ENCODE measurements at places on chromosomes 7 and 10.

DNA sequence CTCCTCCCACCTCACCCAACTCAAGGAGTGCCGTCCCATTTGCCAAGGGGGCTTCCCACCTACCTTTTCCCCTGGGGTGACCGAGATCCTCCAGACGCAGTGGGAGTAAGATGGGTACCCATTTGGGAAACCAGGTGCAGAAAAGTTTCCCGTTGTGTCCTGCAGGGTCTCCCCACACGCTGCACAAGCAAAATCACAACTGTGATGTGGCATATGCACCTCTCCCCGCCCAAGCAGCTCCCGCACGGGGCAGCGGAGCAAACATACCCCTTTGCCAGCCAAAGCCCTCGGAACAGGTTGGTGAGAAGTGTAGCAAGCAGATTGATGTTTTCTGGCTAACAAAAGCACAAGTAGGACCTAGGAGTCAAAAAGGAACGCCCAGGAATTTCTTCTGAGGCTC is 51.5 kb upstream of the OPALIN start:
- no peak for DNase-seq

GRCh38 chr10:131017566-131018285 is 293.8 kb downstream of the TCERG1L start:
- no peak for DNase-seq

- DNase-seq: peak; percentile 61
Observed at GRCh38 chr7:101099969-101100781, 14.9 kb downstream of the TRIM56 start.

DNA sequence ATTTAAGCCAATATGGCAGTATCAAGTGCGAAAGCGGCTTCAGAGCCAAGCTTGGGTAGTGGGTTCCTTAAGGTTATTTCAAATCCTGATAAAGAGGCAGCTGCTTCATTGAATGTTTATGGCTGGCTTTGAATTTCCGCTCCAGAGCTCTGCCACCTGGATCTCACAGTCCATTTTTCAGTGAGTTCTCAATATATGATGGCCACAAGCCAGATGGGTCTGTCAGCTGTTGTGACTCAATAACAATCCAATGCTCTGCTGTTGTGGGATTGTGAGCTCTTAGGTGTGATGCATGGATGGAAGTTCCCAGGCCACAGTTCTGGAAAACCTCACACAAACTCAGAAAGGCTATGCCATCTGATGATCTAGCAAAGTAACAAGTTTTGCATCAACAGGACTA is 743.8 kb upstream of the LRRN3 start:
- DNase-seq: no peak

- no peak for DNase-seq
Observed at GRCh38 chr10:82377608-82378007, 502.6 kb downstream of the NRG3 start.

DNA sequence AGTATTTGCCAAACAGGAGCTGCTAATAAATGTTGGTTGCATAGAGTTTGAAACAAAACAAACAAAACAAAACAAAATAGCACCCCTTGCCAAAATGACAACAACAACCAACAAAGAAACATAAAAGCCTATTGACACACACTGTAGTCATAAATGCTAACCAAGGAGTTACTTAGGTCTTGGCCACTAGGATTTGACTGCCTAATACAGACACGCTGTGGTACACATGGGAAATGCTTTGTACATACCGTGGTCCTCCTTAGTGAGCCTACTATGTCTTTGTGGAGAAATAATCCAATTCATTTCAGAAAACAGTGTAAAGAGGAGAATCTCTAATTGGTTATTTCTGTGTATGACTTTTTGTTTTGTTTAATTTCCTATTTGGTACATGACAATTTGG is 53.2 kb upstream of the MTPN start:
- no peak for DNase-seq

GRCh38 chr10:72423426-72423825 is 68.7 kb upstream of the DNAJB12 start:
- DNase-seq: no peak

GRCh38 chr7:121623130-121623872 is 227.2 kb upstream of the FAM3C start:
- DNase-seq: no peak

- DNase-seq: no peak
Observed at GRCh38 chr7:129857313-129857712, 95.4 kb downstream of the UBE2H start.

- DNase-seq: no peak
Observed at GRCh38 chr7:110105840-110106239, 985.1 kb upstream of the LRRN3 start.

DNA sequence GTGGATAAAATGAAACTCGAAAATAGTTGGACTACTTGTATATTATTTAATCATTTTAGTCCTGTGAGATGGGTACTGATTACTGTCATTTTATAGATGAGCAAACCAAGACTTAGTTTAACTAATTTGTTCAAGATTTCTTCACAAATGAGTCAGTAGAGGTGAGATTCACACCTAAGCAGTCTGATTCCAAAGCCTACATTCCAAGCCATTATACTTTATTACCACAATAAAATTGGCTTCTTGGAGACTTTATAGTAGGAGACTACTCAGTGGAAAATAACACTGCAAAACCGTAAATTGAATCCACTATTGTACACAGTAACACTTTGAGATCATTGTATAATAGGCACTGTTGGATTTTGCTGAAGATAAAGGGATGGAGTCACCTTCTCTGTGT is 2.2 kb downstream of the PHTF2 start:
- no peak for DNase-seq

DNA sequence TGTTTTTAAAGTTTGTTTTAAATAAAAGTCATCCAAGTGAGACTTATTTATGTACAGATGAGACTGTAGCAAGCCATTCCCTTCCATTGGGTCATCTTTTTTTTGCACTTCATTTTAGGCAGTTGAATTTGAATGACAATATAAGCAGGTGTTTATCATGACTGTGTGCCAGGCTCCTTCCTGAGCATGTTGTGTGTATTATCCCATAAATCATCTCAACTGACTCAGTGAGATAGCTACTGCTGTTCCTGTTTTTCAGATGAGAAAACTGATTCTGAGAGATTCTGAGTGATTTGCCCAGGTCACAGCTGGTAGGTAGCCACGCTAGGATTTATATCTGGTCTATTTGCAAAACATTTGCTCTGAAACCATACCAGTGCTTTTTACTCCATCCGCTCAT is 11.7 kb downstream of the TMEM254 start:
- no peak for DNase-seq

GRCh38 chr10:31782701-31783100 is 145.9 kb downstream of the ARHGAP12 start:
- DNase-seq: no peak

DNA sequence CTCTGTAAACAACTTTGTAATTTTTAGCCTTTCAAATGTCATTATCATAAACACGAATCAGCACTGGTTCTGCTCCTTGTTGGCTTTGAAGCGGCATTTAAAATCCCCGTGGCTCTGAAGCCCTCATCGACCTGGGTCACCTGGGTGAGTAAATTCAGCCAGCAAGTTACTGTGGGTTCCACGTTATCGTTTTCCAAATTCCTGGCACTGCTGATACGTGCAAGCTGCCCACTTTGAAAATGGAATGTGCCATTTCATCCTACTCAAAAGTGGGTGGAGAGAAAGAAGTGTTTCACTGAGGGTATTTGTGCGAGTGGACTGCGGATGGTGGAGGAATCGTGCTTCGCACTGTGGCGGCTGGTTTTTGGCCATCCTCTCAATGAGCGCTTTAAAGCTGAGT is 281.7 kb downstream of the KLF6 start:
- no peak for DNase-seq

DNA sequence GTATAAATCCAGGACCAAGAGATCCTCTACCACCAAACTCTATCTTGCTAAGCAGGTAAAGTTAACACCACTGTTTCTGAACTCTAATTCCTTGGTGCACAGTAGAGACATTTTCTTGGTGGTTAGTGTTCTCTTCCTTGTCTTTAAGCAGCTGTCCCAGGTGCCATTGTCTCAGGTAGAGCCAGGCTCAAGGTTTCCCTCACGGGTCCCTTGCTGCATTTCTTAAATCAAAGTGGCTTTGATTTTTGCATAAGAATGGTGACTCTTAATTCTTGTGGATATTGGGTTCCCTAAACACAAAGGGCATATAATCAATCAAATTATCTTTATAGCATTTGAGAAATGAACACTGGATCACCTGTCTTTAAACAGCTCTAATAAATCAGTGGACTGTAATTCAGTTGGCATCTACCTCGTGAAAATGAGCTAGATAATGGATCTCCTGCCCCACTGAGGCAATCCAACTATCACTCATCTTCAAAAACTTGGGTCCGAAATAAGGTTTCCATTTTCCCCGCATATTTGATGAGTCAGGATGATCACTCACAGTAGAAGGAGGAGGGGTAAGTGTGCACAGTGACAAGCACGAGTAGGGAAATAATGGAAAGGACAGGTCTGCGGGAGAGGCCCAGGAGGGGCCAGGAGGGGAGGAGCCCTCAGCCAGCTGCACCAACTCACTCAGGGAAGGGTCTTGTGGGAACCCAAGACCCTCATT is 2.4 kb downstream of the ABCC2 start:
- no peak for DNase-seq
